Activated CD4-positive, alpha-beta T cell treated with anti-CD3 and anti-CD28 coated beads, Interleukin-2, amount 50 U/mL, for 4 hours (primary cell): ENCODE measurements at places on chromosomes 2 and 18.

- no peak for DNase-seq
Observed at GRCh38 chr2:107108556-107108955, 222.6 kb upstream of the ST6GAL2 start.

GRCh38 chr18:23422751-23423418 is 30.2 kb upstream of the RIOK3 start:
- no peak for DNase-seq

- no peak for DNase-seq
Observed at GRCh38 chr2:118290411-118291250, 202.4 kb downstream of the INSIG2 start.

- DNase-seq = no peak
Observed at GRCh38 chr2:86413296-86414094, 27.7 kb upstream of the KDM3A start.

DNA sequence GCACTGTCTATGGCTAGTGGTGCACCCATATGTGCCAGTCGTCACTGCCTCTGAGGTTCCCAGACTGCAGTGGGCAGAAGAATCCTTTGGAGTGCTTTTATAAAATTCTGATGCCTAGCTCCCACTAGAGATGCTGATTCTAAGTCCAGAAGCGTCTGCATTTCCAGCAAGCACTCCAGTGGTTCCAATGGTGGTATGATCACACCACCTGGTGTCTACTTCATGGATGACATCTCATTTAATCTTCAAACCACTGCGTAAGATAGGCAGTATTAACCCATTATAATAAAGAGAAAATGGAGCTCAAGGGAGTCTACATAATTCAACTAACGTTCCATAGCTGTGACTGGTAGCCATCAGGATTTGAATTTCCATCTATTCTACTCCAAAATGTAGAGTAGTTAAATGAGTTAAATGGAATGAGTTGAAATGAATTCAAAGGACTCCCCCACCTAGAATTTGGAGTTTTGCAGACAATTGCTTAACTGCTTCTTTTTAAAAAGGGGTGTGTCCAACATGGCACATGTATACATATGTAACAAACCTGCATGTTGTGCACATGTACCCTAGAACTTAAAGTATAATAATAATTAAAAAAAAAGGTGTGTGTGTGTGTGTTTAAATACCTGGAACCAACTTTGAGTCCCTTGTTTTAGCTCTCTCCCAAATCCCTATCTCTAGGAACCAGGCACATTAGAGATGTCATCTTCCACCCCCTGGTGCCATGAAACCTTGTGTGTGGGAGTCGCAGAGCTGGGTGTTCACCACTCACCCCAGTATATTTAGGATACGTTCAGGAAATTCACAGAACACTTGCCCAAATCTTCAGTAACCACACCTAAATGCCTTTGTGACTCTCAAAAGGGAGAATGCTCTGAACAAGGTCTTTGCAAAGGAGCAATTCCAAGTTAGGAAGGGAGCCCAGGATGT is 14.1 kb downstream of the LAMA3 start:
- no peak for DNase-seq

- no peak for DNase-seq
Observed at GRCh38 chr2:188850786-188851185, 123.4 kb upstream of the COL3A1 start.

DNA sequence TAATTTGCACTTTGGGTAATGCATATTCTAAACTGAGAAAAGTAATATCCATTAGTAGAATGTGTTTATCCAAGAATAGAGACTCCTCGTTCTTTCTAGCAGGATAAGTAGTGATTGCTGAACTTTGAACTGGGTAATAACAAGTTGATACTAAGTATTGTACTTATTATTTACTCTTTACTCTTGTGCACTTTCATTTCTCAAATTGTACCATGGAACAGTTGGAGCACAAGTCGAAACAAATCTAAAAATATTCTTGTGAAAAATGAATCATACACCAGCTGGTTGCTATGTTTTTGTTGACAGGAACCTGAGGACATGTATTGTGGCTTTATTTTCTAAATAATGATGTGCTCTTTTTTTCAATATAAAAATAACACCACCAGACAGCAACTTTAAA is 111.9 kb downstream of the RGPD3 start:
- DNase-seq = no peak

DNA sequence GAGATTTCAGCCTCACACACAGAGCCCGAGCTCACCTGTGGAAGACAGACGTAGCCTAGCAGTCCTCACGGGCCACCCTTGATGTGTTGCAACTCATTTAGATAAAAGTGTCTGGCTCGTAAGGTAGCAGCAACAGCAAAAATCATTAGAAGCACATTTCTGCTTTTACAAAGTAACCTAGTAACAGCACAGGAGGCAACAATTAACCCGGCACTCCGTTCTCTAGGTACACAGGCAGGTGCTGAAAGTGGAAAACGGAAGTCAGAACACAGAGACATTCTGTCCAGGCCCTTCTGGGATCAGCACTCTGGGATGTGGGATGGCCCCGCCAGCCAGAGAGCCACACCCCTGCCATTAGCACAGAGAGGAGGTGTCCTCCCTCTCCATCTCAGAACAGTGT is 99.3 kb downstream of the KLHL29 start:
- DNase-seq = no peak

GRCh38 chr18:3252843-3253242 is 5.2 kb downstream of the MYL12A start:
- no peak for DNase-seq

DNA sequence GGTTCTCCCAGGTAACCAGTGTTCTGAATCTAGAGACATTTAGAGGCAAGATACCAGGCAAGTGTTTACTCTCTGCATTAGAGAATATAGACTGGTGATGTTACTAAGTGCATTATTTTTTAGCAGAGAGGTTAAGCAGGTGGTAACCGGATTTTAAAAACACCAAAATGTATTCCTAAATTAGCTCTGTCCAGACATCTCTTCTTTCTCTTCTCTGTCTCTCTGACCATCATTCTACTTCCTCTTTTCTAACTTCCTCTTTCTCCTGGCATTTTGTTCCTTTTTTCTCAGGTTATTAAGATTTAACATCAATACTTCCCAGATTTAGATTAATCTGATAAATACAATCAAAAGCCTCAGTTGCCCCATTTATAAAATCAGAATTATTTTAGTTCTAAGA is 31.7 kb upstream of the DYNC1I2 start:
- DNase-seq = no peak

DNA sequence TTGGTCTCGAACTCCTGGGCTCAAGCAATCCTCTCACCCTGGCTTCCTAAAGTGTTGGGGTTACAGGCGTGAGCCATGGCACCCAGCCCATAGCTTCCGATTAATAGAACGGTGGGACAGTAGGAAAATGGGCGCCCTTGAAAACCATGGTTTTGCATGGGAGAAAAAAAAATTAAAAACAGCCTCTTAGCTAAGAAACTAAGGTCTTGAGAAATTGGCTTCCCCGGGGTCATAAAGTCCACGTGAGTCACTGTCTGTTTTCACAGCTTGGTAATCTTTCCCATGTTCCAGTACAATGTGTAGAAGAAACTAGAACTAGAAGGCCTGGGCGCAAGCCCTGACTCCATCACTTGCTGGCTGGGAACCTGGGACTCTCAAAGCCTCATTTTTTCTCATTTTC is 20.7 kb downstream of the B3GNT2 start:
- no peak for DNase-seq

GRCh38 chr18:69636529-69637301 is 236.0 kb downstream of the DOK6 start:
- no peak for DNase-seq

- DNase-seq = no peak
Observed at GRCh38 chr2:239098288-239098970, 250.5 kb downstream of the TWIST2 start.

DNA sequence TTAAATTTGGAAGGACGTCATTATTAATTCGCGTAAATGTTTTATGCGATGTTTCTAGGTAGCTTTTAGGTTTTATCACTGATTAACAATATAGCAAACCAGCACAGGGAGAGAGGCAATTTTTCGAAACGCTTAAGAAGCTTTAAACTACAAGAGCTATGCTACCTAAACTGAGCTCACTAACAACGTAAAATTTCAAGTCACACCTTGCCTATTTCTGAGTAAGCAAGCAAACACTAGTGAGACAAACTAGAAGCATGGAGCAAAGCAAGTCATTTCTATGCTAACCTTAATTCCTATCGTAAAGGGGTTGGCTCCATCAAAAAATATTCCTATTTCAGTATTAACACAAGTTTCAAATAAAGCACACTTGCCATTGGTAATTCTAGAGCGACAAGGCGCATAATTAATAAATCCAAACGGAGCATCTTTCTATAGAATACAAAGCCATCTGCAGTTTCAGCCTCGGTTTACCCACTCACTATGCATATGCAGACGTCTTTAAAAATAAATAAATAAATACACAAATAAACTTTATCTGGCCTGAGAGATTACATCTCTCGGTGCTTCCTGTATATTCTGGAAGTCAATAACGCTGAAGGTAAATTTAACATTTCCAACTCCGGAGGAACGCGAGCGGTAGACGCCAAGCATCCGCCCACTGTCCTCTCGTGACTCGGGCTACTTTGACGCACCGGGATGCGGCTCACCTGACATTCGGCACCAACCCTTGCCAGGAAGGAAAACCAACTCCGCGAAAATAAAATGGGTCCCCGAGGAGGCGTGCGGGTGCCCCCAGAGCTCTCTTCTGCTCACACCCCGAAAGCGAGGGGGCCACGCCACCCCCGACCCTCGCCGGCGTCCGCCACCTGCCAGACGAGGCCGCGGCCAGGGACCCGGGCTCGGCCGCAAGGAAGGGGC is 947 bp downstream of the ITSN2 start:
- DNase-seq = peak; percentile 36

- DNase-seq = no peak
Observed at GRCh38 chr18:36305375-36305774, 7.9 kb downstream of the FHOD3 start.
